T-cell (primary cell): ENCODE measurements at places on chromosomes 3 and 15.

DNA sequence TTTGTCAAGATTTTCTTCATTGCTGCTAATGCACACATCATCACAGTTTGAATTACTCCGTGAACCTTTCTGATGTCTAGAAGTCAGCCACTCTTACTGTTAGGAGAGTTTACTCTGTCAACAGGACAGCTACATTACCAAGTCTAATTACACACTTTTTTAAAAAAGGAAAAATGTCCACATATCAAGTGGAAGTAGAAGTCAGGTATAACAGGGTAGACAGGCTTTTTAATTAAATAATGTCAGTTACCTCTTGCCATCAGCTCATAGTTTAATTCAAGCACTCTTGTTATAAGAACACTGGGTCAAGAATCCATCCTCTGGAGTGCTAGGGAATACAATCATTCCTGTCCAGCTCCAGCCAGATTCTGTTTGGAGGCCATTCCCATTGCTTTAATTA, 232.8 kb downstream of the TAFA4 start:
- no peak for DNase-seq

GRCh38 chr15:51299187-51300015, 39.0 kb downstream of the CYP19A1 start:
- DNase-seq = no peak

DNA sequence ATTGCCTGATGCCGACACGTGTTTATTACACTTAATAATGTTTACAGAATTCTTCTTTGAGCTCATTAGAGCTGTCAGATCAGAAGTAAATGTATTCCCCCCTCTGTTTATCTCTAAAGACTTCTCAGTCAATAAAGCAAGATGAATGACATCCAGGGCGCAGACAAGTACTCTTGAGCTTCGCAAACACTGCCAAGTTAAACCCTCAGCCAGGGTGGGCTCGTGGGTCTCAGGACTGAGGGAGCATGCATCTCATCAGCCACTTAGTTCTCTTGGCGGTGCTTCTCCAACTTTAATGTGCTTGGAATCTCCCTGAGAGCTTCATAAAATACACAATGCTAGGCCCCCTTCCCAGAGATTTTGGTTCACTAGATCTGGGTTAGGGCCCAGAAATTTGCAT, 333.9 kb upstream of the THRB start:
- DNase-seq = no peak

- no peak for DNase-seq
These were observed 8.4 kb downstream of the MORC1 start for GRCh38 chr3:109109574-109109973.

- no peak for DNase-seq
These were observed 9.5 kb downstream of the CCR9 start for GRCh38 chr3:45895686-45896468.

GRCh38 chr3:31210068-31210645, 315.7 kb upstream of the GADL1 start:
- DNase-seq = no peak

GRCh38 chr3:194268654-194269512, 82.2 kb downstream of the CPN2 start:
- no peak for DNase-seq

GRCh38 chr3:184592371-184593219, 31.0 kb downstream of the EPHB3 start:
- DNase-seq = no peak

GRCh38 chr15:25679964-25680685, 183.0 kb downstream of the ATP10A start:
- no peak for DNase-seq

GRCh38 chr3:71930056-71930991, 145.4 kb upstream of the PROK2 start:
- no peak for DNase-seq

GRCh38 chr15:32091505-32092380, 61.4 kb downstream of the CHRNA7 start:
- no peak for DNase-seq

DNA sequence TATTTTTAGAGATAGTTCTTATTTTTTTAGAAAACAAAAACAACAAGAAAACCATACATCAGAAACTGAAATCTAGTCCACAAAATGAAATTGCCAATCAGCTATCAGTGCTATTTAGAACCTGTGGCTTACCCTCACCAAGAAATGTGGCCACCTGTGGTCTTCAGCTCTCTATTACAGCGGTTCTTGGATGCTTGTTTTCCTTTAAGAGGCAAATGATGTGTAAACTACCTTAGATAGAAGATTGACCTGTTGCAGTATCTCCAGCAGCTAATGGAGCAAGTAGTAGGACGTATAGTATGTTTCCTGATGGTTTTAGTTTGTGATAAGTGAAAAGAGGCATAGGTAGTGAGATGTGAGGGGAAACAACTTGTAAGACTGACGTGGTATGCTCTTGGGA, 21.2 kb downstream of the TFG start:
- DNase-seq = no peak

- DNase-seq = no peak
These were observed 182.6 kb downstream of the STAC start for GRCh38 chr3:36562945-36563344.

DNA sequence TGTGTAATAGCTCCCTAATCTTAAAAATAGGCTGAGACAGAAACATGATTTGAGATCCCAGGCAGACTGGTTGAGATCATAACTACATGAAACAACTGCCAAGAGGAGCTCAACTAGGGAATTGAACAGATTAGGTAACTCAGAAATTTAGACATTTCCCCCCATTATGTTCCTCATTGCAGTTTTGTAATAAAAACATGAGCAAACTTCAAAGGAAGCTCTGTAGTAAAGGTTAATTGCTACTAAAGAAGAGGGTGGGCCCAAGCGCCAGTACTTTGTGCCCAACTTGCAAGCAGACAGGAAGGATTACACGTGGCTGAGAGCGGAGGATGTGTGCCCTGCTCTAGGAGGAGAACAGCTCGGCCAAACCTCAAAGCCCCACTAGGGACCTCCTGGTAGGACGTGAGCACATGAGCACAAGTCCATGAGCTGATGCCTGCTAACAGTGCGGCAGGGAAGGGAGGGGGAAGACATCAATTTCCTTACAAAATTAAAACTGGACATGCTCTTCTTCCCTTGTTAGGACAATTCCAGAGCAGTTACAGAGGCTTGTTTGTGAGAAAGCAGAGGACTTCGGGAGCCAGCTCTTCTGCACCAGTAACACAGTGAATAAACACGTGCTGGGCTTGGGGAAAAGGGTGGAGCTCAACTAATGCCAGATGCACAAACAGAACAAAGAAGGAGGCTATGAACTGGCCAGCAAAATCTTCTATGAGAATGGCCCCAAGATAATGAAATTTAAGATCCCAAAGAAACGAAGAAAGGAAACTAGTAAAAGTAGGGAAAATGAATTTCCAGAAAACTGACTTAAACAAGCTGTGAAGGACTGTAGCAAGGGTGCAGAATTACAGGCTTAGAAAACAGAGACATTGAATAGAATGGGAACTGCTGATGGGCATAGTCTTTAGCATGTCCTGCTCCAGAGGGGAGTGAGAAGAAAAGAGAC, 275.5 kb downstream of the MECOM start:
- no peak for DNase-seq

GRCh38 chr3:127953091-127954035, 38.3 kb downstream of the KBTBD12 start:
- no peak for DNase-seq

GRCh38 chr3:39097716-39098472, 9.5 kb downstream of the GORASP1 start:
- DNase-seq = no peak

- DNase-seq = peak; percentile 95
These were observed at the start of gene SNX1 for GRCh38 chr15:64095795-64096667. SNX1 (plus strand) TSS chr15:64095982; CDS start chr15:64096014, 32 bp downstream.

DNA sequence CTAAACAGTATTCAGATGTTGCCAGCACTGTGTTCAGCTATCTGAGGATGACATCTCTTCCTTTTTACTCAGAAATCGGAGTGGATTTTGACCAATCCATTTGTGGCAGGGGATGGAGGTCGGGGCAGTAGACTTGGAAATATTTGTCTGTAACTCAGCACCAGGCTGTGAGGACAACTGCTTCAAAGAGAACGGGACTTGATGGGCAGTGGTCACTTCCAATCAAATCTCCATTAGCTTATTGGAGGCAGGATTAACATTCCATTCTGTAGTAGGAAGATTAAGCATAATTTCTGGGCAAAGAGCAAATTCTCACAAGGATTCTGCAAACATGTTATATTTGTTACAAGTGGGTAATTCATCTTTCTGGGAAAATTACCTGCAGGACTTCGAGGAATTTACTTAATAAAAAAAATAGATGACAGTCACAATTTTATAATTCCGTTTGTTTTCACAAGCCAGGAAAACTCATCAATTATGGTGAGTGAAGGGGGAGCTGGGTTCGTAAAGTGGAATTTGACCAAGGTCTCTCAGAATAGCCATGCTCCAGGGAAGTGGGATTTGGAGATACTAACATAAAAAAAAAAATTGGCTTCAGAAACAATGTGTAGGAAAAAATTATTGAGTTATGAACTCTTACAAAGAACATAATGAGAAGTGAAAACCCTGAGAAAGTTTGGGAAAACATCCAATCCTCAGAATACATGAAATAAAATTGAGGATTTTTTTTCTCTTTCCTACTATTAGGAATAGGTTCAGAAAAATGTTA, 18.1 kb downstream of the CRABP1 start:
- DNase-seq = no peak

GRCh38 chr3:37812499-37812896, 49.2 kb upstream of the CTDSPL start:
- DNase-seq = no peak

DNA sequence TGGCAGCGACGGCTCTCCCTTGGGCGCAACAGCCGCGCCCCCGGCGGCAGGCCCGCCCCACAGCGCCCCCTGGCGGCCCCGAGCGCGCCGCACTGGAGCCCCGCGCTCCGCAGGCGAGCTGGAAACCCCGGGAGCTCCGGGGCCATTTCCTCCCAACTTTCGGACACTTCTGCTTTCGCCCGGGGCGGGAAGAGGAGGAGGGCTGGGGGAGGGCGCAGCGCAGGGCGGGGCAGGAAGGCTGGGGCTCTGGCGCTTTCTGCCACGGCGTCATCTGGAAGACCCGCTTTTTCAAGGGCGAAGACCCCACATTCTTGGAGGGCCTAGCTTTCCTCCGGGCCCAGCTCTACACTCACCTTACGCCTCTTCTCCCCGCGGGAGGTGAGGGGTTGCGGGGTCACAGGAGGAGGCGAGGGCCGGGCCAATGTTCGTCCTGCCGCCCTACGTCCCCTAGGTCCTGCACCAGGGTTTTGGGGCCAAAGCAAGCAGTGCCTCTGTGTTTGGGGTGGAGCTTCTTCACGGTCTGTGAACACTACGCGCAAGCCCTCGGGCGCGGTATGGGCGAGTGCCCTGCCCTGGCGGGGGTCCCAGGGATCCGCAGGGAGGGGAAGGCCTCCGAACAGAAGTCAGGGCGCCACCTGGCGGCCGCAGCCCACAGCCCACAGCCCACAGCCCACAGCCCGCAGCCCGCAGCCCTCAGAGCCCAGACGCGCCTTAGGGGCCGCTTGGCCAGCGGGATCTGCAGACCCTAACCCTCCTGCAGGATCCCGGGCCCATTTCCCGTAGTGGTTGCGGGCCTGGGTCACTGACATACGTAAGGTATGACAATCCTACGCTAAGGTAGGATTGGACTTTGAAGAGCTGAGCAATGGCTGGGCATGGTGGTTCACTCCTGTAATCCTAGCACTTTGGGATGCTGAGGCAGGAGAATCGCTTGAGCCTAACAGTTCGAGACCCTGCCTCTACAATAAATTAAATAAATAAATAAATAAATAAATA, 31.1 kb downstream of the FOXL2 start:
- peak; percentile 62 for DNase-seq

DNA sequence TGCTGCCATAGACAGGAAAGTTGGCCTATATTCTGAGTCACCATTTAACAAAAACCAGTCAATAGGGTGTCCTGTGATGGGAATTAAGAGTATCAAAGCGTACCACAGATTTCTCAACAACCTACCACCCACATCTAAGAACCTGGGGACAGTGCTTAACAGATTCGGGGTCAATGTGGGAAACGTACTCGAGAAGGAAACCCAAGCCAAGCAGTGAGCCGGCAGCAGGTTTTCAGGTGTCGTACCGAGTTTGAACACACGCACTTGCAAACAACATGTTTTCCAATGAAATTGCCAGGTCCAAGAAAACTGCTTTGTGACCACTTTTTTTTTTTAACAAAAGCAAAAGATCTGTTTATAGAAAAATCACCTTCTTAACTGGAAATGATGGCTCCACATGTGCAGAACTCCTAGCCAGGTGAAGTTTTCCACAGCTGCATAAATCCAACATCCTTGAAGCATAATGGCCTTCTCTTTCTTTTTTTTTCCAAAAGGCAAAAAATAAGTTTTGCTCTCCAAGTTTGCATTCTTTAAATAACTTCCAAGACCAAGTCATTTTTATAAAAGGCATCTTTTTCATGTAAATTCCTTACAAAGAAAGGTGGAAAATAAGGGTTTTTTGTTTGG, 45.7 kb downstream of the ADAMTS17 start:
- no peak for DNase-seq

DNA sequence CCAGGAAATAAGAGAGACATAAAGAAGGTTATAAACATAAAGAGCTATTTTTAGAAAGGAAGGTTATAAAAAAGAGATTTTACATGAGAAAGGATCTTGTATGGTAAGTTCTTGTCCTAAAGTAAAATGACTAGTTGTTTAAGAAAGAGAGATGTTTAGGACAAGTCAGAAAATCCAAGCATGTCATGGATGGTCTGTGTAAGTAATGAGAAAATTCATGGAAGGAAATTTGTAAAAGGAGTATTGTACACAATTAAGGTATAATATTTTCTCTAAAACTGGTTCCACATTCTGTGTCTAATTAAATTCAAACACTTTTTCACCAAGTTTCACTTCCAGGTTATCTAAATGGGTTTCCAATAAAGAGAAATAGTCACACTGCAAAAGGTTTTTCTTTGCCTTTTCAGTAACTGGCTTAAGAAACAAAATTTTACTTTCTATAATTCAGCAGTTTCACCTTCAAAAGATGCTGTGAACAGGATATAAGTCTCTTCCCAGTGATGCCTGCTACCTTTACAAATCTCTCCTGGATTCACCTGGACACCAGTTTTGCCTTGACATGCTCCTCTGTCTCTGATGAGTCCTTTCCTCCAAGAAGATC, 455.7 kb downstream of the ZIC1 start:
- no peak for DNase-seq

DNA sequence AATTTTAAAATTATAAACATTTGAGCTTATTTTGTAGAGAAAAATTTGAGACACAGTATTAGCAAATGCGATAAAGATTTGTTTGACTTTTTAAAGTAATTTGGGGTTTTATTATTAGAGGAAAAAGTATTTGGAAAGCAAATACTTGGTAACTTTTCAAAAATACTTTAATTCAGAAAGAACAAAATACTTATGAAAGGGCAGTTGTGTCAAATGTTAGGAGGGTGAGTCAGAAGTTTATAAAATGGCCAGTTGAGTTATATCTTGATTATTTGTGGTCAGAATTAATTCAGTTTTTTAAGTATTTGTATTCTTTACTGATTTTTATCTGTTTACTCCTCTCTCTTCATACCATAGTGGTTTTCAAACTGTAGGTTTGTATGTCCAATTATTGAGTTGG, 12.1 kb downstream of the LACTB start:
- no peak for DNase-seq

GRCh38 chr3:160130950-160131349, 94.3 kb upstream of the C3orf80 start:
- DNase-seq = no peak

GRCh38 chr15:67579967-67580366, 37.5 kb downstream of the MAP2K5 start:
- DNase-seq = no peak
